Prostate gland (tissue), 2 donors: ENCODE measurements at places on chromosomes 6 and 20. TPM values are rescaled to one million over a fixed set of nuclear protein-coding genes. Genes with fewer than 3 reads are reported as not detected.

GRCh38 chr6:33699131-33699530, 12.4 kb downstream of the UQCC2 start:
- H3K4me1 ChIP-seq = peaks cover 15% of the 10 kb centered on the region
- peak overlapping the region; percentile 33 for H3K27ac ChIP-seq
- no peaks in the 10 kb centered on the region for H3K36me3 ChIP-seq
- DNase-seq = no peak
- no peaks in the 10 kb centered on the region for H3K27me3 ChIP-seq

- H3K4me3 ChIP-seq = no peak overlapping the region
- no peak for DNase-seq
- H3K27me3 ChIP-seq = no peaks in the 10 kb centered on the region
- no peaks in the 10 kb centered on the region for H3K4me1 ChIP-seq
These were observed 14.2 kb downstream of the FAM83B start for GRCh38 chr6:54860739-54861138.

GRCh38 chr6:3749977-3750316, 1.6 kb downstream of the PXDC1 start:
- DNase-seq = peak; percentile 38
- H3K36me3 ChIP-seq = no peaks in the 10 kb centered on the region
- peak overlapping the region; percentile 97 for H3K27ac ChIP-seq
- H3K4me3 ChIP-seq = peak overlapping the region; percentile 60

DNA sequence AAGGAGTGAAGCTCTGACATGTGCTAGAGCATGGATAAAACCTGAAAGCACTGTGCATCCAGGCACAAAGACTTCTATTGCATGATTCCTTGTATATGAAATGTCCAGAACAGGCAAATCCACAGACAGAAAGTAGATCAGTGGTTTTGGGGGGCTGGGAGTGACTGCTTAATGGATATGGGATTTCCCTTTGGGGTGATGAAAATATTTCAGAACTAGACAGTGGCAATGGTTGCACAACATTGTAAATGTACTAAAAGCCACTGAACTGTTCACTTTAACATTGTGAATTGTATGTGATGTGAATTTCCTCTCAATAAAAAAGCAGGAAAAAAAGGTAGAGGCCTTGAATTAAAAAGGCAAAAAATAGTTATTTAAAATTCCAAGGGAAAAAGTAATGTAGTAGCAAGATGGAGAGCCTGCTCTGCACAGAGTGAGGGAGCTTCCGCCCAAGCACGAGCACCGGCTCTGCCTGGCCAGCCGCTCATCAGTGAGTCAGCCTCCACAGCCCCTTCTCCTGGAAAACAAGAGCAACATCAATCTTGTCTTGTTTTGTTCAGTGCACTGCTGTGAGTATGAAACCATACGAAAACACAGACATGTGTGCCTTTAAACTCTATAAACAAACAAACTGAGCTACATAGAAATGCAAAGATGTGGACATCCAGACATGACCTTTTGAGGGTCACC, 74.6 kb upstream of the THBS2 start:
- no peaks in the 10 kb centered on the region for H3K36me3 ChIP-seq
- H3K27me3 ChIP-seq = no peaks in the 10 kb centered on the region
- no peak for DNase-seq
- H3K4me3 ChIP-seq = no peak overlapping the region

DNA sequence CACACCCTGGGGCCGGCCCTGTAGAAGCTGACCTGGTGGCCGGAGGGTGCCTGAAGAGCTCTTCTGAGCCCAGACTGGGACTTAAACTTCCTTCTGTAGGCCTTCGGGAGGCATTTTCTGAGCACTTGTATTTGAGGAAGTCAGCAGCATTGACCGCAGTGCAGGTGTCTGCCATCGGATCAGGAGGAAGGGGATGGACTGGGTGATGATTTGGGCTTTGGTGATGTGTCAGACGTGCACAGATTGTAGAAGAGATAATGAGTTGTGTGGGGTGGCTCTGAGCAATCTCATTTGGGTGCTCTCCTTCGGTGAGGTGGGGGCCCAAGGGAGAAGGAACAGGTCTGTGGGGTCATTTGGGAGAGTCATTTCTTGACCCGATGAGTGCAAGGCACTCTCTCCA, 150.9 kb downstream of the ARID1B start:
- H3K4me3 ChIP-seq = no peak overlapping the region
- H3K36me3 ChIP-seq = no peaks in the 10 kb centered on the region
- H3K27ac ChIP-seq = no peak overlapping the region
- H3K27me3 ChIP-seq = no peaks in the 10 kb centered on the region
- no peak for DNase-seq

DNA sequence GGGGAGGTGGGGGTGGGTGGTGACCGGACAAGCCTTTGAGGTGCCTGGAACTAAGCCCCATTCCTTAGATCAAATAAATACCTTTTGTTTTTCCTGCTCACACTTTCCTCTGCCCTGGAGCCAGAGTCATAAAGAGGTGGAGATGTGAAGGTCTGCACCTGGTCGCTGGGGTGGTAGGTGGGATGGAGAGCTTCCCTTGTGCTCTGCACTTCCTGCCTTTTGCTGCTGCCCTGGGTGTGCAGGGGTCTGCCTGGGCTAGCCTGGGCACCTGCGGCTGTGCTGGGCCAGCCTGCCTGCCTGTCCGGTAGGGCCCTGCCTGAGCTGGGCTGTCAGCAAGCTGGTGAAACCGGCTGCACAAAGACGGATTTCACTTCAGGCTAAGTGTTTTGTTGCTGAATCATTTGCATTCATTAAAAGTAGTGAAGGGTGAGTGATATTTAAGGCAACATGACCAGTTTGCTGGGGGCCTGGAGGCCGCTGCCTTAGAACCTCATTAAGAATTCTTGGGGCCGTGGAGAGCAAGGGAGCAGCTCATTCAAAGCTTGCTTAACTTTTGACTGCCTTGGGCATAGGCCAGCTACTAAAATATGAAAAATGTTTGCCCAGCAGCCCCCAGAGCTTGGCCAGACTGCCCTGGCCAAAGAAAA, 20.5 kb downstream of the PTK7 start:
- H3K27ac ChIP-seq = peak overlapping the region; percentile 73
- no peaks in the 10 kb centered on the region for H3K36me3 ChIP-seq
- peak; percentile 71 for DNase-seq
- H3K4me1 ChIP-seq = peaks cover 17% of the 10 kb centered on the region
- no peaks in the 10 kb centered on the region for H3K27me3 ChIP-seq
- H3K4me3 ChIP-seq = no peak overlapping the region

DNA sequence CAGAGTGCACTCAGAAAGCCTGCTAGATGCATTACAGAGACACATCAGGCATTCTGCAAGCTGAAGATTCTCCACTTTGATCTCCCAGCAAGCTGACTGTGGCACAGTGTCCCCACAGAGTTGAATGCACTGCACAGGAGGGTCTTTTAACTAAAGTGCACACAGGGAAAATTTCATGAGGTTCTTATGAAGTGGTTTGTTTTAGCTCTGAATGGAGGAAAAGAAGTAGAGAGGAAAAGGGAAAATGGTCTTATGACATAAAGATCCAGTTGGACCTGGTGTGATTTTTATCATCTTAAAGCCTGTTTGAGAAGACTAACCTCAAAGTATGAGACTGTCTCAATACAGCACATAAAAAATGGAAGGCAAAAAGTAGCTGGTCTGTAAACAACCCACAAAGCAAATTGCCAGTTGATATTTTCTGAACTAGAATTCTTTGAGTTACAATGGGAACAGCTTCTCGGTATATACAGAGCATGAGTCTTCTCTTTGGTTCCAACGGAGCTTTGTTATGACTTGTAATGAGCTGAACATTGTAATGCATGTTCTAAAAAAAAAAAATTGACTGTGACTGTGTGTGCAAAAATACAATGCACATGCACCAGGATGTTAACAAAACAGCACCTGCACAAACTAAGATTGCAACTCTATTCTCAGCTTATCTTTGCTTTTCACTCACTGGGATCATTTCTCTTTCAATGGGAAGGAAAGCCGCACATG, 383.0 kb upstream of the ID4 start:
- DNase-seq = no peak
- H3K27ac ChIP-seq = no peak overlapping the region
- H3K27me3 ChIP-seq = no peaks in the 10 kb centered on the region
- H3K4me1 ChIP-seq = no peaks in the 10 kb centered on the region

- no peak overlapping the region for H3K4me3 ChIP-seq
- no peaks in the 10 kb centered on the region for H3K4me1 ChIP-seq
- no peak for DNase-seq
These were observed 25.7 kb downstream of the TCF15 start for GRCh38 chr20:584161-584970.

DNA sequence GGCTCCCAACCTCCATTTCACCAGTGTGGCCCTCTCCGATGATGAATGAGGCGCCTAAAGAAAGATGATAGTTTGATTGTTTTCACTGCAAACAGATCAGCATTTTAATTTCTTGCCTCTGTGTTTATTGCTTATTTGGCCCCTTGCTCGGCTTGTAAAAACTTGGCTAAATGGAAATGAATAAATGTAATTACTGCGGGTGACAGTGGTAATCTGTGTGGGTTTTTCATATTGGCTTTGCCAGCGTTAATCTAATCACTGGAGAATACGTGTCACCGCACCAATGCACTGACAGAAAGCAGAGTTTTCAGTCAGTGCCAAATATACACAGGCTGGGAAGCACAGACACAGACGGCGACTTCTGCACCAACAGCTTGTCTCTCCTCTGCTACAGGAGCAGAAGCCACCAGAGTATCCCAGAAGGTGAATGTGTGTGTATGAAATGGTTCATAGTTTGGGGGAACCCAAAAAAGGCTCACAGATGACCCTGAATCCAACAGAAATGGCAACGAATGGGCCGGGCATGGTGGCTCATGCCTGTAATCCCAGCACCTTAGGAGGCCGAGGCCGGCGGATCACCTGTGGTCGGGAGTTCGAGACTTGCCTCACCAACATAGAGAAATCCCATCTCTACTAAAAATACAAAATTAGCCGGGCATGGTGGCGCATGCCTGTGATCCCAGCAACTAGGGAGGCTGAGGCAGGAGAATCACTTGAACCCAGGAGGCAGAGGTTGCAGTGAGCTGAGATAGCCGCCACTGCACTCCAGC, 534.0 kb downstream of the PKHD1 start:
- H3K4me3 ChIP-seq = no peak overlapping the region
- no peak for DNase-seq
- H3K27ac ChIP-seq = no peak overlapping the region
- H3K27me3 ChIP-seq = no peaks in the 10 kb centered on the region
- no peaks in the 10 kb centered on the region for H3K4me1 ChIP-seq

DNA sequence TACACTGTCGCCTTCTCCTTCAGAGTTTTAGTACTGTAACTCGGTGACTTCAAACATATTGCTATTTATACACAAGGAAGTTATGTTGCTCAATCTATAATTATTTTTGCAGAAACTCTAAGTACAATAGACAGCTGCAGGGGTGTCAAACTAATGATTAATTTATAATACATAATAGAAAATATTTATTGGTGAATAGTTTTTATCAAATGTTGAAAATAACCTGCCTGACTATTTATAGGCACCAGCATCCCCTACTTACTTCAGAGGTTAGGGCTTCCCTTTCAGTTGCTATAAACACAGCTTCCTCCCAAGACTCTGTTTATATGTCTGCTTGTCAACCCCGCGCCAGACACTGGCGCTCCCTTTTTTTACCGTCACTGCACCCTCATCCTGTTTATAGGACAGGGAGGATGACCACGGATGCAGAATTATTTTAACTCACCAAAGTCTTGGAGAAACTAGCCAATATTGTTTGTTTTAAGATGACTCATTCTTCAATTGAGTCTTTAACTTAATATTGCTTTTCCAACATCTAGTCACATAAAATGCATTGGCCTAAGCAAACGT, 225.0 kb downstream of the ALDH8A1 start:
- no peaks in the 10 kb centered on the region for H3K27me3 ChIP-seq
- no peak overlapping the region for H3K4me3 ChIP-seq
- no peak for DNase-seq
- H3K27ac ChIP-seq = no peak overlapping the region
- no peaks in the 10 kb centered on the region for H3K36me3 ChIP-seq
- no peaks in the 10 kb centered on the region for H3K4me1 ChIP-seq

- no peak overlapping the region for H3K27ac ChIP-seq
- H3K4me1 ChIP-seq = no peaks in the 10 kb centered on the region
- H3K4me3 ChIP-seq = no peak overlapping the region
- no peak for DNase-seq
These were observed 70.1 kb downstream of the RNF144B start for GRCh38 chr6:18457065-18457737.

- no peaks in the 10 kb centered on the region for H3K27me3 ChIP-seq
- no peaks in the 10 kb centered on the region for H3K4me1 ChIP-seq
- no peak for DNase-seq
- H3K4me3 ChIP-seq = no peak overlapping the region
- no peak overlapping the region for H3K27ac ChIP-seq
These were observed 541.2 kb downstream of the QKI start for GRCh38 chr6:163955756-163956155.

DNA sequence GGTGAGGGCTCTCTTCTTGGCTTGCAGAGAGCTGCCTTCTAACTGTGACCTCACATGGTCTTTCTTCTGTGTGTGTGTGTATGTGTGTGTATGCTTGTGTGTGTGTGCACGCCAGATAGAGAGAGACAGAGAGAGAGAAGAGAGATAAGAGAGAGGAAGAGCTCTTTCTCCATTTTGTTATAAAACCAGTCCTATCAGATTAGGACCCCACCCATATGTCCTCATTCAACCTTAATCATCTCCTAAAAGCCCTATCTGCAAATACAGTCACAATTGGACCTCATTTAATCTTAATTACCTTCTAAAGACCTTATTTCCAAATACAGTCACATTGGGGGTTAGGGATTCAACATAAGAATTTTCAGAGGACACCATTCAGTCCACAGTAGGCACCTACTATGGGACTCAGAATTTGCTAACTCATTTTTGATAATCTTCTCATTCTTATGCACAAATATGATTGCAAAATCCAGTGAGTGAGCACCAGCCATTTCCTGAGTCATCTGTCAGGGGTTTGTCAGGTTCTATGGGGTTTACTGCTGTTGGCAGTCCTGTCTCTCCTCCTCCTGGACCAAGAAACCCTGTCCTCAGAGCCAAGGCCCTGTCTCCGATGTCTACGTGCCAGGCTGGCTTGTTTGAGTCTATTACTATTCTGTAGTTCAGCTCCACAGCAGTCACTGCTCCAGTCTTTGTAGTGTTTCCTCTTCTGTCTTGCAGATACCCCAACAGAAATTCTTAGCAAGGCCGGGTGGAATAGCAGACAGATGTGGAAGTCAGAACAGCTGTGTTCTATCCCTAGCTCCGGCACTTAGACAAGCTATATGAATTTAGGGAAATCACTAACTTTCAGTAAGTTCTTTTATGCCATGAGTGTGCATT, 59.0 kb upstream of the FAM184A start:
- peak; percentile 26 for DNase-seq
- no peaks in the 10 kb centered on the region for H3K36me3 ChIP-seq
- H3K4me1 ChIP-seq = no peaks in the 10 kb centered on the region
- no peaks in the 10 kb centered on the region for H3K27me3 ChIP-seq

GRCh38 chr20:62023935-62024334, 41.7 kb downstream of the TAF4 start:
- H3K27ac ChIP-seq = no peak overlapping the region
- no peak overlapping the region for H3K4me3 ChIP-seq
- peaks cover 5% of the 10 kb centered on the region for H3K4me1 ChIP-seq
- H3K27me3 ChIP-seq = no peaks in the 10 kb centered on the region
- H3K36me3 ChIP-seq = no peaks in the 10 kb centered on the region

The MAP7 gene
- total RNA-seq = 35.1 TPM

The LAMA4 gene
- total RNA-seq = 9.6 TPM

The TPD52L1 gene
- 63.9 TPM for total RNA-seq

The OR14J1 gene
- total RNA-seq = 0.40 TPM

The SENP6 gene
- total RNA-seq = 99.5 TPM

The STMN3 gene
- total RNA-seq = 21.2 TPM

The TAGAP gene
- 4.8 TPM for total RNA-seq

The MOCS3 gene
- total RNA-seq = 7.9 TPM

The PI3 gene
- not detected for total RNA-seq
